Osteoblast (primary cell): ENCODE measurements at places on chromosomes 2 and 18.

GRCh38 chr2:38138996-38139395, 63.0 kb upstream of the CYP1B1 start:
- no peak for DNase-seq

GRCh38 chr2:23243073-23243659, 141.8 kb upstream of the KLHL29 start:
- DNase-seq, result peak; percentile 13

DNA sequence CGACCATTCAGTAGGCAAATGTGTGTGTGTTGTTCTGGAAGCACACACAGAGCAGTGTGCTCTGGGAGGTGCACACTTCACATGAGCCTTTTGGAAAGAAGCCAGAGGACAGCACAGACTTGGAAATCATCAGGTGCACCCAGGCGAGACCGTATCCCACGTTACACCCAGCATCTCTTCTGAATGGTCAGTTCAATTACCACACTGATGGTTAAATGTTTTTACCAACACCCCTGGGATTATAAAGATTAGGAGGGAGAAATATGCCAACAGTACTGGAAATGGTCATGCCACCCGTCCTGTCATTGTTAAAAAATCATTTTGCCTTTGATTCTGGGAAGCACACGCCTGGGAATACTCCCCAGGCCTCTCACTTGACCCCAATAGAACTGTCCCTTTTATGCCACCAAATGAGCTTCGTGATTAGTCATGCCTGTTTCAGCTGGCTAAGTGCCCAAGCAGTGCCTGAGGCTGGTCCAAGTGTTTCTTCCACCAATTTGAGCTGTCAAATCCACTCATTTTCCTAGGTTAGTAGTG, 183.7 kb downstream of the NRP2 start:
- no peak for DNase-seq

GRCh38 chr2:29459445-29460179, 344.4 kb downstream of the CLIP4 start:
- no peak for DNase-seq

DNA sequence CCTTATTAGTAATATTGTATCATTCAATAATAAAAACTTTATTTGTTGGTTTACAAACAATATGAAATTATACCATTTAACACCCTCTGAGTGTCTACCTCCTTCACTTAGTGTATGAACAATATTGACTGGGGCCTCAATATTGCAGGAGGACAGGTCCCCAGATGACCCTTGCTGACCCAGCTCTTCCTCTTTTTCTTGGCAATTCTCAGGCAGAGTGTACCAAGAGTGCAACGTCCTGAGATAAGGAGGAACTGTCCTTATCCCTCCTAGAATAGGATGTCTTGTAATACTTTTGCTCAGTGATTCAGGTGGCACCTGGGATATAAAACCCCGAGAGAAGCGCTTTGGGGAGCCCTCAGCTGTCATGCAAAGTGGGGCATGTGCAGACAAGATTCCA, 76.8 kb downstream of the PLA2R1 start:
- DNase-seq, result no peak

- no peak for DNase-seq
These were observed 35.3 kb downstream of the BCL2 start for GRCh38 chr18:63284173-63284799.

GRCh38 chr2:197993830-197994229, 189.4 kb downstream of the PLCL1 start:
- DNase-seq, result no peak

DNA sequence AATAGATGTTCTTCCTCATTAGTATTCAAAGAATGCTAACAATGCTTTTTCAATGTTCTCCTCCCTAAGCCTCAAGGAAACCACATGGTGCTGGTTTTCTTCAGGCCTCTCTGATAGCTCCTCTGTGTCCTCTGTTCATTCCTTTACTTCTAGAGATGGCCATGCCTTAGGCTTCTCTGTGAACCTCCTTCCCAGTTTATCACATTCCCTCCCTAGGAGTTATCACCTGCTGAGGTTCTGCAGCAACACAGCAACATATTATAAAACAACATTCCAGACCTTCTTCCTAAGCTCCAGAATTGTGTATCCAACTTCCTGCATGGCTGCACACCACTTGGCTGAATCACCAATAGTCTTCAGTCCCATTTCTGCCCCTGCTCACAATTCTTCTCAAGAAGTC, 325.5 kb downstream of the IRS1 start:
- no peak for DNase-seq

- DNase-seq, result peak; percentile 87
These were observed 631.5 kb downstream of the NYAP2 start for GRCh38 chr2:226030788-226031646.

GRCh38 chr2:198173864-198174263, 369.5 kb downstream of the PLCL1 start:
- DNase-seq, result no peak

GRCh38 chr2:60839126-60839813, 42.1 kb upstream of the REL start:
- no peak for DNase-seq

DNA sequence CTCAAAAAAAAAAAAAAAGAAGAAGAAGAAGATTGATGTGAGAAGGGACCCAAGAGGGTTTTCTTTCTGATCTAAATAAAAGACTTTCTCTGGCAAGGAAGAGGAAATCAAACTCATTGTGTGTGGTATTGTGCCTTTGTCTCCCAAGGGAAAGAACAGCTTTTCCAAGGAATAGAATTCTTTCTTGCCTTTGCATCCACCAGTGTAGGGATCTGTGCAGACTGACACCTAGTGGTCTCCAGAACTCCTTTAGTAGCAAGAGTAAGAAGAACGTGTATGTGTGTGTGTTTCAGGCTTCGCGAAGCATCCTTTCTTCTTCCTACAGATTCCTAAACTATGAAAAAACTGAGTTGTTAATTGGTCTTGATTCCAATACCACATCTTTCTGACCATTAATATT, 33.5 kb upstream of the CRIM1 start:
- peak; percentile 79 for DNase-seq

DNA sequence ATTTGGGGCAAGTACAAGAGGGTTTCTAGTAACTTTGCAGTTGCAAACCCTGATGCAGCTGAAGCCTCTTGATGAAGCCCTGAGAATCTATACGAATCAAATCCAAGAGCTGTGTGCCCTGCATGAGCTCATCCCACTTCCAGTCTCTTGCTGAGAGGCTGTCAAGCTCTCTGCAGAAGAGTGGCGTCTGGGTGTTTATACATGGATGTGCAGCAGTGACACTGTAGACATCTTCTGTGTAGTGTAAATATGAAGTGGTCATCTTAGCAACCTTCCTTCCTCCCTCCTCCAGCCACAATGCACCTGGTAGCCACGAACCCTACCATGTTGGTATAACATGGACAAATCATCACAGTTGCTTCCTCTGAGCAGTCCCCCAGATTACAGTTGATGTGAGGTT, 18.4 kb upstream of the KIAA2012 start:
- DNase-seq, result no peak

GRCh38 chr2:217915706-217916105, 87.1 kb downstream of the TNS1 start:
- no peak for DNase-seq

DNA sequence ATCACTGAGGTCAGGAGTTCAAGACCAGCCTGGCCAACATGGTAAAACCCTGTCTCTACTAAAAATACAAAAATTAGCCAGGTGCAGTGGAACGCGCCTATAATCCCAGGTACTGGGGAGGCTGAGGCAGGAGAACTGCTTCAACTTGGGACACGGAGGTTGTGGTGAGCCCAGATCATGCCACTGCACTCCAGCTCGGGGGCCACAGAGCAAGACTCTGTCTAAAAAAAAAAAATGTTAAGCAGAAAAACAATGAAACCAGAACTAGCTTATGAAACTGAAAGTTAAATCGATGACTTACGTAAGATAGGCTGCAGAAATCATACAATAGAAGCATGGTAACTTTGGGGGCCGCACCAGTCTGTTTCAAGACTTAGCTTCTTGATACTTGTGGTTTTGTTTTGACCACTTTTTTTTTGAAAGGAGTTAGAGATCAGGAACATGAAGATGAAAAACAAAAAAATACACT, 6.2 kb upstream of the GPR155 start:
- no peak for DNase-seq

GRCh38 chr2:217279140-217279539, 419.3 kb upstream of the TNP1 start:
- DNase-seq, result peak; percentile 41

DNA sequence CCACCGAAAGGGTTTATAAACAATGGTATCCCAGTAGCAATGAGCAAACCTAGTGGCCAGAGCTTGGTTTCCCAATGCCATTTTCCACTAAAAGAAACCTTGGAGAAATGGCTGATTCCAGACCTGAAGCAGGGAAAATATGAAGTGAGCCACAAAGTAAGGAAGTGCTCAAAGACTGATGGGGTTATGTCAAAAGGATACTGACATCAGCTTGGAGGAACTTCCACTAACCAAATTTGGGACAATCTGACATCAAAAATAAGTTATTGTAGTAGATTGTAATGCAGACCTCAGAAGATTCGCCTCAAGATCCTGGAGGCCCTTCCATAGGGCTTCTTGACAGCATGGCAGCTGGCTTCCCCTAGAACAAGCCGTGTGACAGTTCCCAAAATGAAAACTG, 79.4 kb upstream of the SP3 start:
- no peak for DNase-seq

- DNase-seq, result no peak
These were observed 28.4 kb upstream of the KLHL14 start for GRCh38 chr18:32801228-32801627.
